ENCODE measurements at places on chromosomes 7 and 10.

- DNase-seq, result no peak
Observed at GRCh38 chr7:138259675-138260074, 183.4 kb downstream of the AKR1D1 start.

- DNase-seq, result no peak
Observed at GRCh38 chr10:124322191-124322980, 96.3 kb downstream of the OAT start.

DNA sequence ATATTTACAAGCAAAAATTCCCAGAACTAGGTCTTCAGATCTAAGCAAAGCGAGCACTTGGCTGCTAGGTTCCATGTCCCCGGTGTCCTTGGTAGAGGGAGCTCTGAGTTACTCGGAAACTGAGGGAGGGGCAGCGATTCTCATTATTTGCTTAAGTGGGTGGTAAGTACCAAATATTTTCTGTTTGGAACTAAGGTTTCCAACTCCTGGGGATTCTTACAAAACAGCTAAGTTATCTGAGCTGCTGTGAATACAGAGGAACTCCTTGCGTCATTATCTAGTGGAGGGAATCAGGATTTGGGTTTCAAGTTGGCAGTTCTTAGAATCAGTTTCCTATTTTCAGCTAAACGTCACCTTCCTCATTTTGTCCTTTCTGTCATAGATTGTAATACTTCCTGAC is 76.8 kb upstream of the IKZF1 start:
- no peak for DNase-seq

GRCh38 chr10:21519941-21520436 is 5.5 kb downstream of the SKIDA1 start:
- DNase-seq, result no peak

DNA sequence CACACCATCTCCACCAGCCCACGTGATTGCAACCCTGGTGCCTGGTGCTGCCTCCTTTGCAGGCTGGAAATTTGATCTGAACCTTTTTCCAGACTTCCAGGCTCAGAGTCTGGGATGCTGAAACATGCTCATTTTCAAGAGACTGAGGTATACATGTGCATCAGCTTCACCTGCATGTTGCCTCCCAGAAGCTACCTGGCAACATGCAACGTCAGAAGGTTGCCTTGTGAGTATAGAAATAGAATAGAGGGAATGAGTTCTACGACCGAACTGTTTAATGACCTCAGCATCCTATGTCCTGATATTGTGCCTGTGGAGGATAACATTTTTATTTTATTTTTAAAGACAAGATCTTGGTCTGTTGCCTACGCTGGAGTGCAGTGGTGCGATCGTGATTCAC is 1.9 kb upstream of the ZNF212 start:
- DNase-seq, result no peak

- DNase-seq, result no peak
Observed at GRCh38 chr7:108146070-108146842, 16.1 kb upstream of the LAMB4 start.

DNA sequence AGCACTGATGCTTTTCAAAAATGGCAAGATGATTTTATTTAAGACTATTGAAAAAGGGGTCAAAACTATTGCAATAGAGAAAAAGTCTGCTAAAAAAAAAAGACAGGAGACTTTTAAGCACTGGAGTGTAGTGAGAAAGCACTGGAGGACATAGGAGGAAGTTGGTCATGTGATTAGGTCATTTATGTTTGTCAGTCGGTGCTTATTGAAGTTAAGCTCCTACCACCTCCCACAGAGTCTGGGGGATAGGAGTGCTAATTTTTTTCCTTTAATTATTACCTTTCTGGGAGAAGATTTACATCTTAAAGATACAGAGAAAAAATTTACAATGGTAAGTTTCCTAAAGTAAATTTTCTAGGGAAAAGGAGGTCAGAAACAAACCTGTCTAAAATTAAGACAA is 80.2 kb upstream of the TMEM229A start:
- no peak for DNase-seq

DNA sequence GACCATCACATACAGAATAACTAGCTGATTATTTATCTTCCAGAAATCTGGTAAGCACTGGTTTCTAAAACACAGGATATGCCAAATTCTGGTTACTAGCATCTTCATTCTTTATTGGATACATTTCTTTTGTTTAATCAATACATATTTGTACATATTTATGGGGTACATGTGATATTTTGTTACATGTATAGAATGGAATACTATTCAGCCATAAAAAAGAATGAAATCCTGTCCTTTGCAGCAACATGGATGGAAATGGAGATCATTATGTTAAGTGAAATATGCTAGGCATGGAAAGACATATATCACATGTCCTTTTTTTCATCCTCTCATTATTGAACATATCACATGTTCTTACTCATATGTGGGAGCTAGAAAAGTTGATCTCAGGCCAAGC is 32.7 kb upstream of the PURB start:
- no peak for DNase-seq

DNA sequence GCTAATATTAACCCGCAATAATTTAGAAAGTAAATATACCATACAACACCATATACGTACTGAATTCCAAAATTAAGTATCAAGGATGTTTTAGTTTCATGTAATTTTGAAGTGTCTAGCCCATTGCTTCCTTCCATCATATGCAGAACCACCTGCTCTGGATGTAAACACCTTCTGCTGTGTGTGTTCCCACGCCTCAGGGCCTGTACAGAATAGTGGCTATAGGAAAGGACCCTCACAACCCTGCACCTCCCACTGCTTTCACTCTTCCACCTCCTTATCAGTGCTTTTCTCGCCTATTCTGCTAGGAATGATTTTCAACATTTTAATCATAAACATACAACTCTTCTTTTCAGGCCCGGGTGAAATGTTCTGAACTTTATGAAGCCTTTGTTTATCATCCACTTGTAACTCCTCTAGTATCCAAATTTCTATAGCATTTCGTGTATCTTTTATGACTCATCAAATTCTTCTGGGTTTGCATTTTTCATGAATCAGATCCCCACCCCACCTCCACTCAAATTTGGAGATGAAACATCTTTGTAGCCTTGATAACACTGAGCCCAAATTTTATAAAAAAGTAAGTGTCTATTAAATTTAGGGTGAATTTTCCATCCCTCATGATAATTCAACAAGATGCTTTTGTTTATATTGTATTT is 1106.8 kb upstream of the C7orf33 start:
- no peak for DNase-seq

GRCh38 chr7:93117852-93118530 is at the start of gene SAMD9:
Gene SAMD9, minus strand, starts transcription at chr7:93117979. Its CDS starts 11,882 bp downstream, at chr7:93106097.
- no peak for DNase-seq

GRCh38 chr7:83204715-83205114 is 42.0 kb upstream of the PCLO start:
- DNase-seq, result no peak

- no peak for DNase-seq
Observed at GRCh38 chr10:117272195-117273076, 31.5 kb downstream of the SLC18A2 start.

- no peak for DNase-seq
Observed at GRCh38 chr7:45589061-45589460, 14.9 kb downstream of the ADCY1 start.

Data from cortex of kidney (tissue), 1 donor.